ENCODE measurements at places on chromosomes 4 and X.
A peak's percentile ranks its signal among the peaks of the same experiment; 100 is the strongest.

GRCh38 chr4:84937381-84937977 lies 29.0 kb downstream of the WDFY3 start:
- no peak for DNase-seq

GRCh38 chr4:45036677-45037076 lies 310.3 kb upstream of the GNPDA2 start:
- no peak for DNase-seq

DNA sequence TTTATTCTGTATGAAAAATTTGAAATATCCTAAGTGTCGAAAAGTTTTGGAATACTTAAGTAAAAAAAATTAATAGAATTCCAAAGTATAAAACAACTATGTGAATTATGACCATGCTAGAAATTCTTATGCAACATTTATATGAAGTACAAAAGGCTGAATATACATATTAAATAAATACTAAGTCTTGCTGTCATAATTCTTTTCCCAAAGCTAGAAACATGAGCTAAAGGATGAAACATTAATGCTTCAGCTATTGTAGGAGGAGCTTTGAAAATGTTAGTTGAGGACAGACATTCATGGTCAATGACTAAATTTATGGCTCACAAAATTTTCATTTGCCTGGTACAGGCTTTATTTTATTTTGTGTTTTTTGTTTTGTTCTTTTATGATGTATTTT lies 207.3 kb downstream of the GABRB1 start:
- DNase-seq, result no peak

DNA sequence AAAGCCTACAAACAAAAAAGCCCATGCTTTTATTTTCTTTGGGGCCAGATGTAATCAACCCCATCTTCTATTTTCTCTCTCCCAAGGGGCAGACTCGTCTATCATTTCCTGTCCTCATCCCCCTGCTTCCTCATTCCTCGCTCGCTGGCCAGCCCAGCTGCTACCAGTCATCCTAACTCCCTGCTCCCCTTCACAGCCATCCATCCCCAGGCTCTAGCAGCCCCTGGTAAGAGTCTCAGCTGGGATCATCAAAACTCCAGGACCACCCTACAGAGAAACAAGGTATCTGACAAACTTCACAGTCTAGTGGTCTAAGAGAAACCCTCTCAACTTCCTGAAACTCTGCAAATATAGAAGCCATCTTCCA lies 23.6 kb downstream of the SH3KBP1 start:
- no peak for DNase-seq

DNA sequence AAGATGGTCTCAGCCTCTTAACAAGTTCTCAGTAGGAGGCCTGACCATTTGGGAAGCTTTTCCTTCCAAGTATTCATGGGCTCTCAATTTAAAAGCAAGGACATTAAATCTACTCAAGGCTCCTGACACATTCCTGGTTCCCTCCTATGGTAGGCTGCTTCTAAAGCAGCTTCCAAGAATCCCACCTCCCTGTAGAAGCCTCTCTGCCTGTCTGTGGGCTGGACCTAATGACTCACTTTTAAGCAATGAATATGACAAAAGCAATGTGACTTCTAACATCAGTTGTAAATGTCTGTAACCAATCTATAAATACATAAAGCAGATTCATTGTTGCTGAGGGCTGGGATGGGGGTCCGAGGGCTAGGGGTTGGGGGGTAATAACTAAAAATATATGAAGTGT lies 99.5 kb upstream of the FAM9B start:
- no peak for DNase-seq

- no peak for DNase-seq
Measured at GRCh38 chr4:140126261-140126660, 27.7 kb downstream of the MAML3 start.

DNA sequence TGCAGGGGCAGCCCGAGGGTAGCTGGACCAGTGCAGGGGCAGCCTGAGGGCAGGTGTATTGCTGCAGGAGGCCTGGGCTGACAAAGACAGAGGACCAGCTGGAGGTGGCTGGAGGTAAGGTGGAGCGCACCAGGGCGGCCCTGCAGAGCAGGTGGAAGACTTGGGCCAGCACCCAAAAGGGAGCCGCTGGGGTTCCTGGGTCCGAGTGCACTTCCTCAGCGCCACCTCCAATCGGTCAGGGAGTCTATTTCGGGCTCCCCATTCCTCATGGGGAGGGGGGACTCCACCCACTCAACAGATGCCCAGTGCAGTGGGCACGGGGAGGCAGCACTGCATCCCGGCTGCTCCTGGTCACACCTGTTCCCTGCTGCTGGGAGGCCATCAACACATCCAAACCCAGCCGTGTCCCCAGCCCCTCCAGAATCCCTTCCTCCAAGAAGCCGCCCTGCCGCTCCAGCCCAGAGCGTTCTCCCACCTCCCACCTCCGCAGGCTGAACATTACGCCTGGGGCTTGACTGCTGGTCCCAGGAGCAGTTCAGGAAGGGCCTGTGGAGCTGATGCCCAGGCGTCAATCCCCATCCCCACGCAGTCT lies 1.5 kb downstream of the LRPAP1 start:
- no peak for DNase-seq

GRCh38 chrX:9729171-9729885 lies 36.3 kb downstream of the GPR143 start:
- DNase-seq, result no peak

DNA sequence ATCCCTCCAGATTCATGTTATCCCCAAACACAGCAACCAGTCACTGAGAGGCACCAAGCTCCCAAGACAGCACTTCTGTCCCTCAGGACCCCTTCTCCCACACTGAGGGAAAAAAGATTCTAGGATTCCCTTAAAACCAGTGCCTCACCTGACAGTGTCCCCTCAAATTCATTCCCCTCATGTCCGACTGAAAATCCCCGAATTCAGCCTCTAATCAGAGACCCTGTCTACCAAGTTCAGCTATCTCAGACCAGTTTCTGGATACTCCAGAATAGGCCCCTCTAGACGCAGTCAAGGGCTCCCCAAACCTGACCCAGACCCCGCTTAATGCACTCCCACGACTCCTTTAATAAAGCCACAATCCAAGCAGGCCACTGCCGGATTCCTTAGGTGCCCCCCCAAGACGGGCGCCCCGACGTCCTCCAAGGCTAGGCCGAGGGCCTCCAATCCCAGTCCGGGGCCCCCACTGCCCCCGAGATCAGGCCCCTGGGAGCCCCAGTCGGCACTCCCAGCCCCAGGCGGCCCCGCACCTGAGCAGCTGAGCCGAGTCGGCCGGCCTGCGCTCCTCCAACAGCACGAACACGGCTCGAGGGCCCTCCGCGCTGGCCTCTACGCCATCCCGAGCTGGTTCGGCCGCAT lies 457 bp downstream of the TFE3 start:
- DNase-seq, result peak; percentile 3

- no peak for DNase-seq
Measured at GRCh38 chr4:52265781-52266525, 214.8 kb downstream of the SPATA18 start.

- DNase-seq, result peak; percentile 77
Measured at GRCh38 chr4:97498875-97499274, 644.4 kb downstream of the STPG2 start.

GRCh38 chr4:40241941-40242340 lies 45.1 kb downstream of the RHOH start:
- DNase-seq, result no peak

DNA sequence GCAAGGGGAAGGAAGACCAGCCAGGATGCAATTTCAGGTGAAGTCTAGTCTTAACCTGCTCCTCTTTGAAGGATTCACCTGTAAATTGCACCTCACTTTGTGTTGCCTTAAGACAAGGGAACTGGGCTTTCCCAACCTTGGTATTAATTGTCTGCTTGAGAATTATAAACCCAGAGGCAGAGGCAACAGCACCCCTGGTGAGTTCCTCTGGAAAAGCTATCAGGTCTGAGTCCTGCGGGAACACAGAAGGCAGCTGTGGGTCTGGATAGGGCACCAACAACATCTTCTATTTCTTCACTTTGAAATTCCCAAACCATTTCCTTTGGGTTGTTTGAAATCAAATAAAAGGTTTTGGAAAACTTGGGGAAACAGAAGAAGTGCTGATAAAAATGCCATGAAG lies 109.2 kb upstream of the NPY2R start:
- DNase-seq, result no peak

- no peak for DNase-seq
Measured at GRCh38 chr4:2058264-2059045, 672 bp upstream of the NAT8L start.

DNA sequence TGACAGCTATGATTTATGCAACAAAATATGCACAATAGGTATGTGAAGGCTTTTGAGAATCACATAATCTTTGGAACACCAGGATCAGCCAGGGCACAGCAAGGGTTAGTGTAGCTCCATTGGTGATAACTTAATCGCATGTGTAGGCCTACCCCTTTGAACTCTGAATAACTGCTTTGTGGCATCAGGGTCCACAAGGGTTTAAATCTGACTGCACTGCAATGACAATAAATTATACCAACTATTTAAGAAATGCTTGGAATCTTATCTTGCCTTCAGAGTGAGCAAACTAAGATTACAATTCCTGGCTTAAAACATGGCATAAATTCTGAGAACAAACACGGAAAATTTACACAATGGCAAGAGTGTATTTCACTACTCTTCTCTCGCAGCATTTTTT lies 245.8 kb downstream of the FBXO8 start:
- peak; percentile 56 for DNase-seq

DNA sequence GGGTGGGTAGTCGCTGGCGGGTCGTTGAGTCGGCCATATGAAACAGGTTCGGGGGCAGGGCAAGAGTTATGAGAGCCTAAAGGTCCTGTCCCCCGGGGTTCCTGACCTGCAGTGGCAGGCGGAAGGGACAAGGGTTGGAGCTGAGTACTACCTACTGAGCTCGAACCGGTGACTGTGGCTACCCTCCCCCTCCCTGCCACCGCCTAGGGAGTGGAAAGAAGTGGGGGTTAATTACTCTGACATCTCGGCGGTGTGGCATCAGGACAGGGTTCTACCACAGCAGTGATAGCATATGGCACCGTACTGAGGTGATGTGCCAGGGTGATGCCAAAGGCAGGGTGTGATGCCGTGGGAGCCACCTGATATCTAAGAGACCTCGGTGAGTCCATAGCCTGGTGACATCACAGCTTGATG lies 307 bp downstream of the ATG4A start:
- no peak for DNase-seq

GRCh38 chr4:107497054-107497453 lies 223.0 kb downstream of the PAPSS1 start:
- no peak for DNase-seq

DNA sequence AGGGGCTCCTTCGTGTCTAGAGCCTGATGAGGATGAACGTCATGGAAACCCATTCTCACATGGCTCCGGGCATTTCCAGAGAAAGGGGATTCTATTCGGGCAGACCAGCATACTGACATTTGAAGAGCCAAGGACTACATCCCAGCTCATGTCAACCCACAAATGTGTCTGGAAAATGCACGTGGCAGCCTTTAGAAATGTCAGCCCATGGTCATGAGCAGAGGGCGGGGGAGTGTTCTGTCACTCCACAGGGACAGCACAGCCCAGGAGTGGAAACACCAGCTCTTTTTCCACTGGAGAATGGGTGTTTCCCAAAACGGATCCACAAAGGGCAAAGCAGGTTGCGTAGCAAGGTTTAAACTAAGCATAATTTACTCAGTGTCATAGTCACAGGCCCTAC lies 207.0 kb downstream of the BCOR start:
- DNase-seq, result no peak

DNA sequence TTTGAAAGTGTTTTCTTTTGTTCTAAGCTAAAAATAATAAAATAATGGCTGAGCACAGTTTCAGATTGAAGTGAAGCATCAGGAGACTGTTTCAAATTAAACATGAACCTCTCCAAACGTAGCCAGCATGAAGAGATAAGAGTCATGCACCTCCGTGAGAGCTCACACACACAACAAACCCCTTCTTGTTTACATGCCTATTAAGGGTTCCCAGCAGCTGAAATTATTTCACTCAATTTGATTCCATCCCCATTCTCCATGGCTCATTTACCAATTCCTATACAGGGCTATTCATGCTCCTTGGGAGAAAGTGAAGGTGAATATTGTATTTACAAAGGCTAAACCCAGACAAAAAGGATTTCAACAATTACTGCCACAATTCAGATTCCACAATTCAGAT lies 954.1 kb upstream of the INTU start:
- DNase-seq, result no peak

DNA sequence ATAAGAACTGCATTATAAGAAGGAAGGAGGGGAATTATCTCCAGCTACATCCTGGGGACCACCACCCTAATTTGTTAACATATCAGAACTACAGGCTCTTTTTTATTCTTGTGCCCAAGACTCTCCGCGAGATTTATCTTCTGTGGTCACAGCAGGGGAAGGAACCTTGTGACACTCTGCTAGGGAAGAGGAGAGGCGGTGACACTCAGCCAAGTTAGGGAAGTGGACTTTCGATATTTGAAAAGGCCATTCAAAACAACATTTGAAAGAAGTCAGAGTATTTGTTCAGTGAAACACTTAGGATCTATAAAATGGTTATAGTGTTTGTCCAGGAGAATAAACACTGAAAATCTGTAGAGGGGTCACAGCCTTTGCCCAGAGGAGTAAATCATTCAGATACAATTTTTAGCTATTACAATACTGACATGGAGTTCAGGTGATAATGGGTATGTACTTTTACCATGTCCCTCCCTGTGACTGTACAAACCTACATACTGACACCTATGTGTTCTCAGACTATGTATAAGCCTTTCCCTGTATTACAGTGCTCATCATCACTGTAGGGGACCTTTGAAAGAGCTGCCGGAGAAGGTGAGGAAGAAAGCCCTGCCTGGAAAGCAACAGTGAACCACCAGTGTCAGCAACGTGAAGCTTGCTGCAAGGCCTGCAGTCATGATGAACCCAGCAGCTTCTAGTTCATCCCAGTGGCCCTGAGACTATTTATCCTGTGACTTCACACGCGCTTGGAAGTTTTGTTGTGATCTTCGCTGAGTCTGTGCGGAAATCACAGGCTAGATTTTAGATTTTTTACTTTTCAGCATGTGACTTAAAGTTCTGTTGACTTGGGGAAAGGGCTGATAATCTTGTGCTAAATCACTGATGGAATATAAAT lies 8.5 kb upstream of the PTTG2 start:
- DNase-seq, result no peak

- no peak for DNase-seq
Measured at GRCh38 chr4:182519528-182519927, 276.3 kb downstream of the TENM3 start.

GRCh38 chrX:125520029-125520428 lies 200.4 kb downstream of the TEX13C start:
- no peak for DNase-seq

GRCh38 chr4:107837776-107838618 lies 13.3 kb downstream of the SGMS2 start:
- no peak for DNase-seq

Measured in NCI-H226 (cell line).